ENCODE measurements at places on chromosomes 1 and 21.

GRCh38 chr21:42155045-42155855 is 63.7 kb upstream of the ABCG1 start:
- DNase-seq: no peak

DNA sequence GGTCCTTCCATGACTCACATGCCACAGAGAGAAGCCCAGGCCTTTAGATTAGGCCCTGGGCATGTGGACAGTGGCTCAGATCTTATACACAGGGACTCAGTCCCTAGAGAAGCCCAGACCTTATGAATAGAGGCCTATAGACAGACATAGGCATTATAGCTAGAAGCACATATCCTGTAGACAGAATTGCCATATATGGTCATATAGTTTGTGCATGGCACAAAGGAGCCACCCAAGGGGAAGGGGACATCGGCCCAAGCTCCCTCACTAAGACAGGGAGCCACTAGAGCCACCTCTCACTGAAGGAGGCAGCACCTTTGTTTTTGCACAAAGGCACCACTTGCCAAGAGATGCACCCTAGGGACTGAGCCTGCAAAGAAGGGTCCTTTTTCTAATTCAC is 2.3 kb upstream of the EFNA3 start:
- DNase-seq: no peak

DNA sequence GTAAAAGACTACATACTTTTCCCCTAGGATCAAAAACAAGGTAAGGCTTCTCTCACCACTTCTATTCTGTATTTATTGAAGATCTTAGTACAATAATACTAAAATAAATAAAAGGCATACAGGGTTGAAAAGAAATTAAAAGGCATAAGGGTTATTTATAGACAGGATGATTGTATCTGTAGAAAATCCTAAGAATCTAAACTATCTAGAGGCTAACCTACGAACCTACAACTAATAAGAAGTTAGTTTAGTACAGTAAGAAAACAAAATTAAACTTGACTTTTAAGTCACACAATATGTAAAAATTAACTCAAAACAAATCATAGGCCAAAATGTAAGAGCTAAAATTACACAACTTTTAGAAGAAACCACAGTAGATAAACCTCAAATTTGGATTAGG is 50.4 kb upstream of the ADAM30 start:
- no peak for DNase-seq

GRCh38 chr1:26961826-26962225 is 1.6 kb upstream of the KDF1 start:
- DNase-seq: no peak

DNA sequence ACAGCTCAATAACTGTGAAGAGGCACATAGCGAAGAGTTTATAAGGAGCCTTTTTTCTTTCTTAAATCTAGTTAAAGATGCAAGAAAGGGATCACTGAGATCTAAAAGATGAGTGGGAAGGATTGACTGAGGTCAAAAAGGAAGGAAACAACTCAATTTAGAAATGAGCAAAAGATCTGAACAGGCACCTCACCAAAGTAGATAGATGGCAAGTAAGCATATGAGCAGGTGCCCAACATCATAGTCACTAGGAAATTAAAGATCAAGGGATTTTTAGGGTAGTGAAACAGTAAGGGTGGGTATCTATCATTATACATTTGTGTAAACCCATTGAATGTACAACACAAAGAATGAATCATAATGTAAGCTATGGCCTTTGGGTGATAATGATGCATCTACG is 44.6 kb upstream of the CSF1 start:
- DNase-seq: no peak

DNA sequence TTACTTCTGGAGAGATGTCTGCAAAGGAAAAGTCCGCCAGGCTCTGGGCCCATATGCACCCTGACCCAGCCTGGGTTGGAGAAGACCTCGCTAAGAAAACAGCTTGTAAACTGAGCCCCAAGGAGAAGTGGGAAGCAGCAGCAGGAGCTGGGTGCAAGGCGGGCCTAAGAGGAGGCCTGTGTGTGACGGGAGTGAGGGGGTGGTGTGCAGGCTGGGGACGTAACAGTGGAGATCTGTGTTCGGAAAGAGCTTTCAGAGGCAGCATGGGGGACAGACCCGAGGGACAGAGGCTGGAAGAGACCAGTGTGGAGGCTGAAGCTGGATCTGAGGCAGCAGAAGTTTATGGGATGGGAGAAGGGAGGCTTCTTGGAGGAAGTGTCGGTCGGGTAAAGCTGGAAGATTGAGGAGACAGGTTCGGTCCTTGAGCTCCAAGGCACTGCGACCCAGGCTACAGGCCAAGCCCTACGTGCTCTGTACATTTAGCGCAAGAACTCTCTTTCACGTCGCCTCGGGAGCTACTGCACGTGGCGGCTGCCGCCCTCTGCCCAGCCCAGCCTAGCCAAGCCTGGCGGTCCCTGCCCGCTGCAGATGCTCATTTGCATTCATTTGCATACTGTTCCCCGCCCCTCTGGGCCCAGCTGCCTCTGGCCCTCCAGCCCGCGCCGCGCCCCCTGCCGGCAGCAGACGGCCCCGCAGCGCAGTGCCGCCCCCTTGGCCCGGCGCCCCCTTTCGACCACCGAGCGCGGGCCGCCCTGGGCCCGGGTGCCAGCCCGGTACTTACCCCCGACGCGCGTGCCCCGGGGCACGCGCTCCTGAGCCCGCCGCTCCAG is 6.3 kb downstream of the HPCA start:
- no peak for DNase-seq

DNA sequence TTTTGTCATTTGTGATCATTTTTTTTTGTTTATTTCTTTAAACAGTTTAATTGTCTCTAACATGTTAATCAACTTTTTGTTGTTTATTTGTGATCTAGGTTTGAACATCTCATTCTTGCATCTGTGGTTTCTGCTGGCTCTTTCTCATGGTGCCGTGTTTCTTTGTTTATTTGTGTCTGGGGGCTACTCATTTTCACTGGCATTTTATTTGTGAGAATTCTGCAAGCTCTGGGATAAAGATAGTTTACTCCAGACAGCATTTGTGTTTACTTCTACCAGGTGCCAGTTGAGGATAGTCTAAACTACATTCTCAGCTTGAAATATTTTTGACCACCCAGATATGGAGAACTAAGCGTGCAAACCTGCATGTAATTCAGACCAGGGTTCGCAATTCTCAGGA is 508.6 kb downstream of the KIF26B start:
- DNase-seq: no peak

- DNase-seq: no peak
These were observed 125.1 kb downstream of the MRPS6 start for GRCh38 chr21:34198231-34199120.

DNA sequence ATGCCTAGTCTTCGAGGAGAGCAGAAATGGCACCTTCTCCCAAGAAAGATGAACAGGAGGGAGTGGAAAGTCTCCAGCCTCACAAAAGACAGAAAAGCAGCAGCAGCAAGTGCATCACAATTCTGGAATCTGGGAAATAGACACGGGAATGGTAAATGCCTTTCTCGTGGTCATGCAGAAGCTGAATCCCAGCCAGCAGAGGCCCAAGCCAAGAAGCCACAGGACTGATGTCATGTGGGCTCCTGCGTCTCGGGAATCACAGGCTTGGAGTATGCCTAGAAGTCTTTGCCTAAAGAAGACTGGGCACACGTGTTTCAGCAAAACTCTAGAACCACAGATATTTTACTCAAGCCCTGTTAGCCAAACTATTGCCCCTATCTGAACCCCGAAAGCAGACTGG is 260.3 kb upstream of the PLD5 start:
- no peak for DNase-seq

GRCh38 chr21:42618707-42619102 is 34.7 kb upstream of the PDE9A start:
- no peak for DNase-seq

- DNase-seq: no peak
These were observed 86.7 kb upstream of the C1orf174 start for GRCh38 chr1:3986686-3987218.

DNA sequence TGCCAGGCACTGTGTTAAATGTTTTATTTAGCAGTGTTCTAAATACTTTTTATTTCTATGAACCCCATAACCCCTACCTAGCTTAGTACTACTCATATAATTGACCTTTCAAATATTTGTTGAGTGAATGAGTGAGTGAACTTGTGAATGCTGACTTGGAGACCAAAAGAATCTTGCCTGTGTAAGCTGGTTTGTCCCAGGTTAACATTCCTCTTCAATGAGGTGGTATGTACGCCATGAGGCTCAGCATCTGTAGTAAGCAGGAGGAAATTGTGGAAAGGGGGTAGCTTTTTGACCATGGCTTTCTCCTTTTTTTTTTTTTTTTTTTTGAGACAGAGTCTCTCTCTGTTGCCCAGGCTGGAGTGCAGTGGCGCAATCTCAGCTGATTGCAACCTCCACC is 14.6 kb downstream of the MED18 start:
- DNase-seq: no peak

DNA sequence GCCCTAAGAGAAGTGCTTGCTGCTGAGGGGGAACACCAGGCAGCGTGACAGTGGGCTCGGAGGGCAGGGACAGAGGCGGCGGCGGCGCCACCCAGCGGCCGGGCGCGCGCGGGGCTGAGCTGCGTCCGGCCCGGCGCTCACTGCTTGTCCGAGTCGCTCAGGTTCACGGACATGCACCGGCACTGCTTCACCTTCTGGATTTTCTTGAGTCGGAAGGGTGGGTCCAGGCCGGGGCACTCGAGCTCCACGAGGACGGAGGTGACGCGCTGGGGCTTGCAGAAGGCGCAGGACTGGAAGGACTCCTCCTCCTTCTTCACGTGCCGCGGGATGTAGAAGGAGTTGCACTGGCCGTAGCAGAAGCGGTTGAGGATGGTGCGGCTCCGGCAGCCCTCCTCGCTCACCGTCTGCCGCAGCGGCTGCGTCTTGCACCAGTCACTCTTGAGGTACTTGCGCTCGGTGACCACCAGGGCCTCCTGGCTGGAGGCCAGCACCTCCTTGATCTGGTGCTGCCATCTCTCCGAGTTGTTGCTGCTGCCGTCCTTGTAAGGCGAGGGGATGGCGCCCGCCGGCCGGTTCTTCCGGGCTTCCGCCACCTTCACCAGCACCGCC is 119.0 kb downstream of the GREM2 start:
- DNase-seq: no peak

GRCh38 chr1:194378517-194378916 is 1192.1 kb upstream of the B3GALT2 start:
- DNase-seq: no peak

- no peak for DNase-seq
These were observed 68.9 kb upstream of the ADAMTS5 start for GRCh38 chr21:27035791-27036190.

GRCh38 chr1:227779685-227780084 is 35.8 kb upstream of the PRSS38 start:
- no peak for DNase-seq

DNA sequence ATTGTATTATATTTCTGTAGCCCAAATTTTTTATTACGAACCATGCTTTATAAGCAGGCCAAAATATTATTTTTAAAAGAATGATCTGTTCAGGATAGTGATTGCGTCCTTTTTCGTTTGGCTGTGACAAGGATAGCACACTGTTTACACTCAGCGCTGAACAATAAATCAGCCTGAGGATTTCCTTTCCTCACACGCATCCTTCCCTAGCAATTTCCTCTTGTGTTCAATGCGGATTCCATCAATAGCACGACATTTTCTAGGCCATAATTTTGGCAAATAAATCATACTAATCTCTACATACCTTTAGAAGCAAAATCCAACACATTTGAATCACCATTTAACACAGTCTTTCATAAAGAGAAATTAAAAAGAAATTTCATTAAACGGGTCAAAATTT is 1.6 kb upstream of the VAV3 start:
- DNase-seq: no peak

DNA sequence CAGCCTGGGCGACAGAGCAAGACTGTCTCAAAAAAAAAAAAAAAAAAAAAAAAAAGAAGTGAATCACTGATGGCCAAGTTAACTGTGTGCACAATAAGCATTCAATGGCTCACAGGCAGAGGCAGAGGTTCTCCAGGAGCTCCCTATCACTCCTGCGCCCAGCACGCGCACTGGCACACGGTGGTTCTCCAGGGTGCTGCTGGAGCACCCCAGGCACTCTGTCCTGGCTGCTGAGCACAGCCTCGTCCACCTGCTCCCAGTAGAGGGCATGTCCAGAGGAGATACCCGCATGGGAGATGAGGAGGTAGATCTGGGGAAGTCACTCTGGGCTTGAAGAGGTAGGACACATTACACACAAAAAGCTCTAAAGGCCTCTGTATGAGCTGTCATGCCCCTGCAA is 21.5 kb upstream of the NUP133 start:
- DNase-seq: no peak

DNA sequence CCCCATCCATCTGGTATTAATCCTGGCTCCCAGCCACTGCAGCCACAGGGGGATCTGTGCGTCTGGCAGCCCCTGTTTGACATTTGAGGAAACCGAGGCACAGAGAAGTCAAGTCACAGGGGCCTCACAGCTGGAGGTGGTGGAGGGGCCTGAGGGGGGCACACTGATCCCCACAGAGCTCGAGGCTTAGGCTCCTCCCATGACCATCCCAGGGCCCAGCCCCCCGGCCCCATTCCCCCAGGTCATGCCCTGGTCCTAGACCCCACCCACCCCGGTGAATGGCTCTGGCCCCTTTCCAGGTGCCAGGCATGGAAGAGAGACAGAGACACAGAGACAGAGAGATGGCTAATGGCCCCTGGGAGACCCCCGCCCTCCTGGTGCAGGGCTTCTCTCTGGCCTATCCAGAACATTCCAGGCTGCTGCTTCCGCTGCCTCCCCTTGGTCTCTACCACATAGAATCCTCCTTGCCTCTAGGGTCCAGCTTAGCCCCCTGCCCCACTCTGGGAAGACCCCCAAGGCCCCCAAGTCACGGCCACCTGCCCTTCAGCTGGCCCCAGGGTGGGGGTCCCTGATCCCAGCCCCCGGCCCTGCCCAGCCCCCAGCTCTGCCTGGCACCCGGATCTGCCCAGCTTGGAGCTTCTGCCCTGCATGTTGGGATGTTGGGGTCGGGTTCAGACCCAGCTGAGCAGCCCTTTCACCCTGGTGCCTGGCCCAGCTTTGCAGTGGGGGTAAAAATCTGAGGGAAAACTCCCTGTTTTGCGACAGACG is 29.2 kb upstream of the LRRC3 start:
- no peak for DNase-seq

- no peak for DNase-seq
These were observed 35.1 kb downstream of the LRRC38 start for GRCh38 chr1:13478692-13479091.

DNA sequence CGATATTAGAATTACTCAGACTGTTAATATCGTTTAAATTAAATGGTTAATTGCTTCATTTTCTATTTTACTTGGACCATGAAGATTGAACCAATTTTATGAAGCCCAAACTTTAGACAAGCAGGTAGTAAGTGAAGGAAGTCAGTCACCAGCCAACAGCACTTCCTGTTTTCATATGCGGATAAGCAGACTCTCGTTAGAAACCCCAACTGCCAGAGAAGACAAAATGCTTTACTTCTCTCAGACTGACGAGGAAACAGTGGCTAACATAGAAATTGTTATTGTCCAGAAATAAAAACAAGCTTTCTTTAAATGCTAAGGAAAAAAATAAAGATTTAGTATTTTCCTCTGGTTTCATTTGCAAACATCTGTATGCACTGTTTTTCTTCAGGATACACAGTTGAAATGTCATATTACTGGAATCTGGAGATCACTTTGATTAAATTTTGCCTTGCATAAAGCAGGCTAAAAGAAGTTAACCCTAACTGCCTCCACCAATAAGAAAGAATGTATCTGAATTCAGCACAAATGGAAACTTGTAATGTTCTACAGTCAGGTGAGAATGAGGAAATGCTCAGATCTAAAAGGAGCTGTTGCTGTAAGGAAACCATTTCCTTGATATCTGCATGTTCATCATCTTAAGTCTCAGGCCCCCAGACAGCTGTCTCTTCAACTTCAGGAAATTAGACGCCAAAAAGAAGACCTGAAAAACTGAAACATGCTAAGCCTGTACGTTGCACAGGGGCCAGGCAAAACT is 129.8 kb upstream of the SAMSN1 start:
- DNase-seq: no peak

Data from esophagus squamous epithelium (tissue), 5 donors.